Adipocyte (in vitro differentiated cells): ENCODE measurements at places on chromosomes 11 and 22.
A peak's percentile ranks its signal among the peaks of the same experiment; 100 is the strongest.

- DNase-seq = no peak
Measured at GRCh38 chr11:48154151-48154550, 62.5 kb upstream of the OR4B1 start.

DNA sequence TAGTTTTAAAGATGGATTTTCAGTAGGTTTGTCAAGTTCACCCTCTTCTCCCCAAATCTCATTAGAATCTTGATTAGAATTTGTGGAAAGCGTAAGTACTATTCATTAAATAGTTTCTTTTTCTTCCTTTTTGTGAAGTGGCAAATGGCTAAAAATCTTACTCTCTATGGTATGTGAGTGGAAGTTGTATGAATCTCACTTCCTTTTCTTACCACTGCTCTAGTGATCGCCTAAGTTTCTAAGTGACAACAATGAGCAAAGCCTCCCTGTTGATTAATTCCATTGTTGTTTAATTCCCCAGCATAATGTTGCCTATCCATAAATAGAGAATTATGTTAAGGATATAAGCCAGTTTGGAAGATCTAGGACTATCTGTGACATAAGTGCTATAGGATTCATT lies 82.7 kb downstream of the PGR start:
- no peak for DNase-seq

GRCh38 chr11:100434821-100435641 lies 252.1 kb upstream of the ARHGAP42 start:
- DNase-seq = no peak

- DNase-seq = peak; percentile 62
Measured at GRCh38 chr11:111441443-111441842, 62.4 kb upstream of the POU2AF1 start.

GRCh38 chr11:60204922-60205321 lies 22.0 kb upstream of the MS4A6A start:
- no peak for DNase-seq

- DNase-seq = no peak
Measured at GRCh38 chr11:41983475-41983874, 524.0 kb upstream of the LRRC4C start.

- DNase-seq = no peak
Measured at GRCh38 chr22:26450453-26451185, 21.6 kb downstream of the ASPHD2 start.

DNA sequence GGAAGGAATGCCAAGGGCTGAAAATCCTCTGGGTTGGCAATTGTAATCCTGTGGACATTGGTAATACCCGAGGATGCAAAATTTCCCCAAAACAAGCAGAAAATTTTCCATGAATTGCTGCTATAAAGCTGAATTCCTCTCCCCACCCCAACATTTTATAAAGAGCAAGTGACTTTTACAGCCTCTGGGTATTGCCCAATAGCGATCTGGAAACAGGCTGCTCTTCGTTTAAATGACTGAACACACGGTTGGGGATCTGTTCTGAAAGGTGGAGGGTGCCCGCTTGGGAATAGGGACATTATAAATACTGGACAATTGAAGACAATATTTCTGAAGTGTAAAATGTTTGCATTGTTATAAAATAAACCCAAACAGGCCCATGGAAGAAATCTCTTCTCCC lies 20.6 kb downstream of the EHF start:
- peak; percentile 52 for DNase-seq

GRCh38 chr11:9787981-9788521 lies 124.2 kb downstream of the SWAP70 start:
- peak; percentile 87 for DNase-seq
